NCI-H524 treated with DMSO at 0.1 percent for 48 hours (cell line): ENCODE measurements at places on chromosomes 1 and 21.

DNA sequence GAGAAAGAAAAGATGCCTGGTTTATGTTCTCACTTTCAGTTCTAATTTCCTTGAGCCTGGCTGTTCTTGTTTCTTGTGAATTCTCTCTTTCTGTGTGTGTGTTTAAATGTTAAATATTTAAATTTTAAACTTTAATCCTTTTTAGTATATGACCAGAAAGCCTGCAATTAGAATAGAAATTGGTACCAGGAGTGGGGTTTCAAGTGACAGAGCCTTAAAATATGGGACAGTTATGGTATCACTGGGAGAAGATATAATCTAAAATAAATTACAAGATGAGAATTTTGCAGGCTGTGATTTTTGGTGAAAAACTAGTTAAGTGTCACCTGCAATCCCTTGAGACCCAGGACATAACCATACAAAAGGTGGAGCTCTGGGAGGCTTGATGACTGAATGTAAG, 81.4 kb downstream of the SYT6 start:
- DNase-seq: no peak

DNA sequence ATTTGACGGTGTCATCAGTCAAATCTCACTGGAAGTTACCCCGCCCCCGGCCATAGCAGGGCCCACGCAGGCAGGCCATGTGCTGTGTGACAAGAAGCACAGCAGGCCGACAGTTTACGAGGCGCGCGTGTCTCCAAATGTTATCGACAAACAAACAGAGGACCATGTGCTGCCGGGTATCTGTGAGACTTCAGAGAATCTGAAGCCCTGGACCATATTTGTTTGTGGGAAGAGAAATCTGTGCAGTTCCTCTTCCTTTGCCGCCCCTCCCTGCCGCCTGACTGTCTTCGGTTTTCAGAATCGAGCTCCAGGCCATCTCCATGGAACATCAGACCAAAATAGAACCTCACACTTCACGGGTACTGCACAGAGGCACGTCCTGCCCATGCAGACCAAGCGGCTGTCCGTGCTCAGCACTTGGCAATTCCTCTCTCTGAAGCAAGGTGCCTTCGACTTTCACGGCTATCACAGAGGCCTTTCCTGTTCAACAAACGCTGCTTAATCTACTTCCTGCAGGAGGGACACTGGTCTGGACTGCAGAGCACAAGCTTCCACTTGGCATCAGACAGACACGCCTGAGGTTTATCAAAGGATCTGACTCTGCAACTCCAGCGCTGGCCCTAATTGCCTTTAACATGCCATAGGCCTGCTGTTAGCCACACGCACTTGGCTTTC, 135.7 kb upstream of the KRTAP19-8 start:
- DNase-seq: no peak

GRCh38 chr21:41628256-41628655, 120.3 kb upstream of the TMPRSS2 start:
- no peak for DNase-seq

GRCh38 chr1:64424412-64424811, 45.5 kb upstream of the CACHD1 start:
- no peak for DNase-seq

DNA sequence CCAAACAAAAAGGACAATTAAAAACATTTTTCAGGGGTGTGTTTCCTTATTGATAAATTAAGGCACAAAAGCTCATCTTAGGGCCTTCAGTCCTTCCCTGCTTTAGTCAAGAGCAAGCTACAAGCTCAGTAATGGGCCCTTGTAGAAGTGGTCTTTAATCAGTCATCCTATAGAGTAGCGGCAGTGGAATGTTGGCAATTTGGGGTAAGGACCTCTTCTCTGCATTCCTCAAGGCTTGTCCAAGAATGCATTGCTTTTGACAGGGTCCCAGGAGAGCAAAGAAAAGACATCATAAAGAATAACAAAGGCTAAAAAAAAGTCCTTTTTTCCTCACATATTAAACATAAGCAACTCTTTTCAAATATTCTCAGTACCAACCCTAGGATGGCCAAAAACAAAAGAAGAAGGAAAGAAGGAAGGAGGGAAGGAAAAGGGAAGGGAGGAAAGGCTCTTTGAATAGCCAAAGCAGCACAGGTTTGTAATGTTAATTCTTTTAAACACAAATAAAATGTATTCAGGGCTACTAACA, 27.3 kb upstream of the CAMK1G start:
- DNase-seq: no peak

DNA sequence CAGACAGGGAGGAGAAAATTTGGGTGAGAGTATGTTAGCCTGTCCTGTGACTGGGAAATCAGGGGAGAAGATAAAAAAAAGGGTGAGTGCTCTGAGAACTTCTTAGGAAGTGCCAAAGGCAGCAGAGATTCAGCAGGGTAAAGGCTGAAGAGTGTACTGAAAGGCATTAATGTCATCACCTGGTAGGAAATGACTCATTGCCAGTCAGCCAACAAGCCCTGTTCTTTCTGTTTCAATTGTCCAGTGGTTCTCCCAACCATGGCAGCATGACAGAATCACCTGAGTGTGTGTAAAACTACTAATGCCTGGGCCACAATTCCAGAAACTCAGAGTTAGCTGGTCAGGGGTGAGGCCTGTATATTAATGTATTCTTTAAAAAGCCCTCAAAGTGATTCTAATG, 83.5 kb downstream of the INTS7 start:
- DNase-seq: no peak
